ENCODE measurements at places on chromosomes 1 and 21. TPM values are rescaled to one million over a fixed set of nuclear protein-coding genes. Genes with fewer than 3 reads are reported as not detected.

DNA sequence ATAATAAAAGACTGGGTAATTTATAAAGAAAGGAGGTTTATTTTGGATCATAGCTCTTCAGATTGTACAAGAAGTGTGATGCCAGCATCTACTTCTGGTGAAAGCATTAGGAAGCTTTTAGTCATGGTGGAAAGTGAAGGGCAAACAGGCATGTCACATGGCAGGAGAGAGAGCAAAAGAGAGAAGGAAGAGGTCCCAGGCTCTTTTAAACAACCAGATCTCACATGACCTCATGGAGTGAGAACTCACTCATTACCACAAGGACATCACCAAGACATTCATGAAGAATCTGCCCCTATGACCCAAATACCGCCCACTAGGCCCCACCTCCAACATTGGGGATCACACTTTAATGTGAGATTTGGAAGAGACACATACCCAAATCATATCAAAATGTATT, 10.0 kb downstream of the RPTN start:
- DNase-seq = no peak

- DNase-seq = no peak
Measured at GRCh38 chr1:167993720-167994119, 56.8 kb upstream of the MPC2 start.

Gene CORT
- total RNA-seq = not detected

DNA sequence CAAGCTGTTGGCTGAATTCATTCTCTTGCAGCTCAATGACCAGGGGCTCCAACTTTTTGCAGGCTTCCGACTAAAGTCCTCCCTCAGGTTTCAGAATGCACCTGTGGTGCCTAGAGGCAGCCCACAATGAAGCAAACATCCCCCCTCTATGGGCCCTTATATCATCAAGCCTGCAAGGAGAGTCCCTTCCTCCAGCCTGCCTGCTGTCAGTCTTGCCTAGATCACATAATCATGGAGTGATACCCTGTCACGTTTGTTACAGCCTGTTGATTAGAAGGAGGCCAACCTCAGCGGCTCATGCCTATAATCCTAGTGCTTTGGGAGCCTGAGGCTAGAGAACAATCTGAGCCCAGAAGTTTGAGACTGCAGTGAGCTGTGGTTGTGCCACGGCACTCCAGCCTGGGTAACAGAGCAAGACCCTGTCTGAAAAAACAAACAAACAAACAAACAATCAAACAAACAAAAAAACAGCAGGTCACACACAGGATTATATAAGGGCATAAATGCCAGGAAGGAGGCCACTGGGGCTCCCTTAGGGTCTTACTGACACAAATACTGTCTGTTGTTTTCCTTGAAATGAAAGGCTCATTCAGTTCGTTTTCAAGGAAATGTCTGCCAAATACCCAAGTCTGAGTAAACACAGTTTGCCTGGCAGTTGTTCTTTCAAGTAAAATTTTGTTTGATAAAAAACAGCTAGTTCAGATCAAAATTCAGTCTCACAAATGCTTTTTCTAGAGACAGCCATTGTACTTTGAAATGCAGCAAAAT, 4.7 kb upstream of the SPRR3 start:
- no peak for DNase-seq
